ENCODE measurements at places on chromosomes 13 and 19.

DNA sequence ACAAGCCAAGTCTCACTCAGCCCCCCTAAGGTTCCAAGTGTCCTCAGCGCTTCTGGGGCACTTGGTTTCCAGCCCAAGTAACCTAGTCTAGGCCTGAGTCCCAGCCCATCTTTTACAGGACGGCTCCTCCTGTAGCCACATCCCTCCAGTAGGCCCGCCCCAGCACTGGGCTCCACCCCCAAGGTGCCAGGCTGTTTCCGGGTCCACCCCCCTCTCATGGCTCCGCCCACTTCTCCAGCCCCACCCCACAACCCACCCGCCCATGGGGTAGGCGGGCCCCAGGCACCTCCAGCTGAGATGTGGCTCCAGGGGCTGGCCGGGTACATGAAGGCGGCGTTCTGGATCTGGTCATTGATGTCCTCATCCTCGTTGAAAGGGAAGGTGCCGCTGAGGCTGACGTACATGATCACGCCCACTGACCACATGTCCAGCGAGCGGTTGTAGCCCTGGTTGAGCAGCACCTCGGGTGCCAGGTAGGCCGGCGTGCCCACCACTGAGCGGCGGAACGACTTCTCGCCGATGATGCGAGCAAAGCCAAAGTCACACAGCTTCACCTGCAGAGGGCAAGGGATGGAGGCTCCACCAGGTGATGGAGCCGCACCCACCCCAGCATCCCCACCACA, 17.2 kb upstream of the DACT3 start:
- peak; percentile 26 for DNase-seq

- DNase-seq: no peak
These were observed 34.6 kb downstream of the NFIX start for GRCh38 chr19:13029893-13030292.

DNA sequence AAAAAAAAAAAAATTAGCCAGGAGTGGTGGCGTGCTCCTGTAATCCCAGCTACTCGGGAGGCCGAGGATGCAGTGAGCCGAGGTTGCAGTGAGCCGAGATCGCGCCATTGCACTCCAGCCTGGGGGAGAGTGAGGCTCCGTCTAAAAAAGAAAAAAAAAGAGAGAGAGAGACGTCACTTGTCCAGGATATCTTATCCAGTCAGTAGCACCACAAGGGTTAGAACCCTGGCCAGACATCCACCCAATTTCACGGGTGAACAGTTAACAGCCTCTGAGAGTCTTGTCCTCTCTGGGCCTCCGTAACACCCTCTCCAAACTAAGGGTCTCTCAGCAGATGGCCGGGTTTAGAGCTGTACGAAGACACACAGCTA, 917 bp upstream of the CLPTM1 start:
- DNase-seq: no peak

- no peak for DNase-seq
These were observed 348.5 kb downstream of the RFC3 start for GRCh38 chr13:34166406-34166805.

- no peak for DNase-seq
These were observed 1.9 kb upstream of the YJEFN3 start for GRCh38 chr19:19526581-19527370.

DNA sequence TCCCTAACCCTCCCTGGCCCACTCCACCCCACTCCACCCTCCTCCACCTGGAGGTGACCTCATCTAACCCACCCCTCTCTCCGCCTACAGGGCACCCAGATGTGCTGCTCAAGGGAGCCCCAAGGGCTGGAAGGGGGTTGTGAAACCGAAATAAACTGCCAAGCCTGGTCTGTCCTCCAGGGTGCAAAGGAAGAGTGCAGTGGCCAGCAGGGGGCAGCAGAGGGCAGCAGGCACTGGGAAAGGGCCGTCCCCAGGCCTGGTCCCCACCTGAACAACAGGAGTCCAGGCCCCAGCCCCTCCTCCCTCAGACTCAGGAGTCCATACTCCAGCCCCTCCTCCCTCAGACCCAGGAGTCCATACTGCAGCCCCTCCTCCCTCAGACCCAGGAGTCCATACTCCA, 8.4 kb upstream of the BCAM start:
- DNase-seq: peak; percentile 67

DNA sequence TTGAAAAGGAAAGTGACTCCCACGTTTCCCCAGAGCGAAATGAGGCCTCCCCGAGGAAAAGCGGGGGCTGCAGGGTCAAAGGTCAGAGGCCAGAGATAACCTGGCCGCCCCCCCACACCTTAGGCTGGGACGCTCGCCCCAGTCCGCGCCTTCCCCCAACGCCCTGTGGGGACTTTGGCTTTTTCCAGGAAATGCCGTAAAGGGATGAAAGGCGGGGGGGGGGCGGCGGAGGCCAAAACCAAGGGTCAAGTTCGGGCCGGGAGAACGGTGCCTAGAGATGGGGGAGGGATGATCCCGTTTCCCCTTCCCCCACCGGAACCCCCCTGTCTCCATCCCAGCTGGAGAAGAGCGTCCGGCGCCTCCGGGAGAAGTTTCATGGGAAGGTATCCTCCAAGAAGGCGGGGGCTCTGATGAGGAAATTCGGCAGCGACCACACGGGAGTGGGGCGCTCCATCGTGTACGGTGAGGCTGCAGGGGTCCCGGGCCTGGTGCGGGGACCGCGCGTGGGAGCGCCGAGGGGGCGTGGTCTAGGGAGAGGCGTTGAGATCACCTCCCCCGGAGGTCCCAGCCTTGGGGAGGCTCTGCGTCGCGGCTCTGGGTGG, 575 bp downstream of the SHFL start:
- DNase-seq: no peak

- DNase-seq: peak; percentile 32
These were observed 10.1 kb upstream of the SLC25A42 start for GRCh38 chr19:19053508-19054314.
